Muscle of arm (tissue), 14 donors: ENCODE measurements at places on chromosomes 2 and 18. TPM values are rescaled to one million over a fixed set of nuclear protein-coding genes. Genes with fewer than 3 reads are reported as not detected.

GRCh38 chr2:69166812-69167468 lies 154.0 kb downstream of the ANTXR1 start:
- no peak for DNase-seq

The IL36B gene
- polyA plus RNA-seq = not detected

The ANKRD30BL gene
- polyA plus RNA-seq = not detected

DNA sequence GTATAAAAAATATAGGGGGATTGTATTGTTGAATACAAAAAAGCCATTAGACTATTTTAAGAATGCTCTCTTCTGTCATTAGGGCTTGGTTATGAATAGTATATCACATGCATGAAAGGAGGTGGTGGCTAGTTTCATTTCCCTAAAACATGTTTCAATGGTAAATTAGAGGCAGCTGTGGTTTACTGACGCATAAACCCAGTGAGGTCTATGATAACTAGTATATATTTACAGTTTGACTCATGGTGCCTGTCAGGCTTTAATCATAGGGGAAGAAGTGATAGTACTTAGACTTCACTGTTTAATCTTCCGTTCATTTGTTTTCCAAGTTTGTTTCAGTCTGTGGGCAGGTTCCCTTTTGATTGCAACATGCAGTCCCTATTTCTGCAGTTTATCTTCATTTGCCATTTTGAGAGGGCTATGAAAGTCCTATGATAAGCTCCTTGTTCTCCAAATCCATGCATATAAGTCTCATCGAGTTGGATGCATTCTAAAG lies 55.1 kb upstream of the MAP4K3 start:
- DNase-seq = no peak

- no peak for DNase-seq
Measured at GRCh38 chr2:235008584-235009044, 56.8 kb downstream of the SH3BP4 start.

The DSG4 gene
- not detected for polyA plus RNA-seq

The MC2R gene
- 1.8 TPM for polyA plus RNA-seq
